ENCODE measurements at places on chromosomes 11 and 22.

DNA sequence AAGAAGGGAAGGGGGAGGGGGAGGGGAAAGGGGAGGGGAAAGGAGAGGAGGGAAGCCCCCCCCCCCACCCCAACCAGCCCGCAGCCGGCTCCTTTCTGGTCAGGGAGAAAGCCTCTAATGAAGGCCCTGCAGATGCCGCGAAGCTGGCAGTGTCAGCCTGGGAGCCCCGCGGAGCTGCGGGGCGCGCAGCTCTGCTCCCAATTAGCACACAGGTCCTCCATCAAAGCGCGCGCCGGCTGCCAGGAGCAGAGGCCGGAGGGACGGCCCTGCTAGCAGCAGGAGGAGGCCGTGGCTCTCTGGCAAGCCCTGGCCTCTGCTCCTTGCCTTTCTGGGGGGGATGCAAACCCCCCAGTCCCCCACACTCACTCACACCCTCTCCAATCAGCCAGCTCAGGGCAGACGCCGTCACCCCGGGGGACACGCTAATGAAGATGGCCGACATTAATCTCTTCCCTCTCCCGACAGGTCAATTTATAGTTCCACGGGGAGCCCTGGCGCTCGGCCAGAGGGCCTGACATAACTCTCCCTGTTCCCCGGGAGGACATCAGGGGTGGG, 70.5 kb upstream of the TCF20 start:
- DNase-seq, result no peak

- DNase-seq, result no peak
Measured at GRCh38 chr11:117969160-117969991, 16.8 kb upstream of the IL10RA start.

GRCh38 chr22:35230839-35231584, 26.3 kb upstream of the HMGXB4 start:
- no peak for DNase-seq

DNA sequence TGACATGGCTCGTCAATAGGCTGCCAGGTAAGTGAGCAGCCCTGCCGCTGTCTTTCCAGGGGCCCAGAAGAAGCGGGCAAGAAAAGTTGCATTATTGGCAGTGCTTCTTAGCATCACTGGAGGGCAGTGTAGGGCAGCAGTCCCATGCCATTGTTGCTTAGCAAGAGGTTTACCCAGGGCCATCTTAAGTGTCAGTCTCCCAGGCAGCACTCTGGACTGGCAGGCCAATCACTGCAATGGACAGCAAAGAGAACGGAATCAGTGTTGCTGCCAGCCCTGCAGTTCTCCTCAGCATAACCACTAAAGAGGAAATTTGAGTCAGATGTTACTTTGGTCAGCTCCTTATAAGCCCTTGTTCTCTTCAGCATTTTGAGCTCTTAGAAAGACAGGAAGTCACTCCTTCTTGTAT, 13.4 kb upstream of the GRK2 start:
- peak; percentile 57 for DNase-seq

GRCh38 chr11:3197044-3197695, 21.4 kb downstream of the MRGPRG start:
- DNase-seq, result no peak

GRCh38 chr11:108703916-108704315, 39.0 kb downstream of the DDX10 start:
- DNase-seq, result no peak

DNA sequence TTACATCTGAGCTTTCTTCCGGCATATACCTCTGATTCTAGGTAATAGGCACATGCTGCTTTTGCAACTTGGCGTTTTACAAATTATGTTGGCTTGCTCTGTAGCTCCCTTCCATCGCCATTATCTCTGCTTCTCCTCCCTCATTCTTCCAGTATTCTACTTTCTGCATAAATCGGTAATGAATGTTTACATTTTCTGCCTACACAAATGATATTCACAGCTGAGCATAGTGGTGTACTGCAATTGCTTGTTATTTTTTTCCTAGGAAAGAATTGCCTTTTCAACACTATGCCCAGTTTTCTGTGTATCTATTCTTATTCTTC, 18.9 kb downstream of the MED15 start:
- no peak for DNase-seq

DNA sequence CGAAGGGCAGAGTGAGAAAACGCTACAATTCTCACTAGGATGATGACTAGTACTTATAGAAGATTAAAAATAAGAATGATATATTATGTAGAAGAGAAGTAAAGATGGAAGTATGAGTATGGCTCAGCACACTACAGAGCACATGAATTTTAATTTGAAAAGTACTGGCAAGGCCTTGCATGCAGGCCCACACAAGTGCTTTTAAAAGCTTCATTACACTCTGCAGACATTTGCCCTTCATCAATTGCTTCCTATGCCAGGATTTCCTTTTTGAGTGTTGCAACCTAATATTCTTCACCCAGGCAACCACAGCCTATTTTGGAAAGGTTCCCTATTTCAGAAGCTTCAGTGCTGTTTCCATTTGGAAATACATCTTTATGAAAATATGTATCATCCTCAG, 81.1 kb downstream of the LARGE2 start:
- no peak for DNase-seq
